ENCODE measurements at places on chromosomes 4 and X.

GRCh38 chrX:85327060-85327333 lies 52.5 kb downstream of the POF1B start:
- DNase-seq, result no peak

GRCh38 chr4:114497116-114497515 lies 101.5 kb upstream of the UGT8 start:
- DNase-seq, result no peak

DNA sequence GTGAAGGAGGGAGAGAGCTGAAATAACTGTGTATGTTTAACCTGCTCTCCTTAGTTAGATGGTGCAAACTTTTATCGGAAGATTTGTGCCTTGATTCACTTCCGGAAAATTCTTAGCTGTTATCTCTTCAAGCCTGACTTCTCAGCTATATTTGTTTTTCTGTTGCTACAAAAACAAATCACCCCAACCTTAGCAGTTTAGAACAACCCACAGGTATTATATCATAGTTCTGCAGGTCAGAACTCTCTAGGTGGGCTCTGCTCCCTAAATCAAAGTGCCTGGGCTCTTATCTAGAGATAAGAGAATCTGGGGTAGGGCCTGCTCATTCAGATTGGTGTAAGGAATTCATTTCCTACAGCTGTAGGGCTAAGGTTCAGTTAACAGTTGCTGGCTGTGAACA lies 15.1 kb upstream of the CEP135 start:
- DNase-seq, result no peak

- no peak for DNase-seq
Observed at GRCh38 chrX:125319646-125320521, at the start of gene TEX13C. TEX13C (plus strand) TSS chrX:125319871; CDS start chrX:125320120, 249 bp downstream.

DNA sequence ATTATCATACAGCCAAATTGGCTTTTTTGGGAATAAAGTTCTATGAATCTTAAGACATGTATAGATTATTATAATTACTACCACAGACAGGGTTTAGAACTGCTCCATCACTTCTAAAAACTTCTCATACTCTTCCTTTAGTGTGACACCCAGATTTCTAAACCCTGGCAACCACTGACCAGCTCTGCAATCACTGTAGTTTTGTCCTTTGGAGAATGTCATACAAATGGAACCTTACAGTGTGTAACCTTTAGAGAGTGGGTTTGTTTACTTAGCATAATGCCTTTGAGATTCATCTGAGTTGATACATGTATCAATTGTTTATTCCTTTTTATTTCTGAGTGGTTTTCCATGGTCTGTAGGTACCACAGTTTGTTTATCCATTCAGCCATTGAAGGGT lies 95.0 kb downstream of the TMEM164 start:
- DNase-seq, result no peak

GRCh38 chr4:77154065-77154464 lies 2.9 kb upstream of the CCNG2 start:
- no peak for DNase-seq

GRCh38 chrX:33434256-33435092 lies 223.1 kb upstream of the DMD start:
- peak; percentile 79 for DNase-seq

DNA sequence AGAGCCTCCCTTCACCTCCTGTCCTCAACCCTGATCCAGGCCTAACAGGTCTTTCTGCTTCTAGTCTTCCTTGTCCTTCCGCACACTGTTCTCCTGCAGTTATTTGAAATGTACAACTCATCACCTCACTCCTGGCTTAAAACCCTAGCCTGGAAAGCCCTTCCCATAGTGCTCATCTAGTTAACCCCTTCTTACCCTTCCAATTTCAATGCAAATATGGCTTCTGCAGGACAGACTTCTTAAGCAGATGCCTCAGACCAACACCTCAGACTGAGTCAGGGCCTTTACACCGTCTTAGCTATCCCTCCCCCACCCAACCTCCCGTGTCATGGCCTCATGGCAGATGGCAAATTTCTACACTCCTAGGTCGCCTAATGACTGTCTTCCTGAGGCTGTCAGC lies 130.4 kb downstream of the BCOR start:
- no peak for DNase-seq

DNA sequence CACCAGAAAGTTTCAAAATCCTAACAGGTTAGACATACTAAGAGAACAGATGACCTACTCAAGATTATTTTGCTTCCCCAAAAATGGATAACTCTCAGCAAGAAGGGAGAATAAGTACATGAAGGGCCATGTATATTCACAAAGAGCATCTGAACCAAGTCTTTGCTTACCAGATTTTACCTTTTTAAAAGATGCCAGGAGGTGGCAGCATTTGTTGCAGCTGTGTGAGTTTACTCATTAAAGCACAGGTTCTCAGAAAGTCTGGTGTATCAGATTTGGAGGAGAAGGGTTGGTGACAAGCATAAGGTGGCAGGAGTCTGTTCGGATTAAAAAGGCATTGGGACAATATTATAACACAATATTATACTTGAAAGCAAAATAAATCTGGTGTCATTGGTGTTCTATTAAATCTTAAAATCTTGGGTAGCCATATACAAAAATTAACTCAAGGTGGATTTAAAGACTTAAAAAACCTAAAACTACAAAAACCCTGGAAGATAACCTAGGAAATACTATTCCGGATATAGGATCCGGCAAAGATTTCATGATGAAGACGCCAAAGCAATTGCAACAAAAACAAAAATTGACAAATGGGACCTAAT lies 51.3 kb upstream of the NFKB1 start:
- DNase-seq, result peak; percentile 87

DNA sequence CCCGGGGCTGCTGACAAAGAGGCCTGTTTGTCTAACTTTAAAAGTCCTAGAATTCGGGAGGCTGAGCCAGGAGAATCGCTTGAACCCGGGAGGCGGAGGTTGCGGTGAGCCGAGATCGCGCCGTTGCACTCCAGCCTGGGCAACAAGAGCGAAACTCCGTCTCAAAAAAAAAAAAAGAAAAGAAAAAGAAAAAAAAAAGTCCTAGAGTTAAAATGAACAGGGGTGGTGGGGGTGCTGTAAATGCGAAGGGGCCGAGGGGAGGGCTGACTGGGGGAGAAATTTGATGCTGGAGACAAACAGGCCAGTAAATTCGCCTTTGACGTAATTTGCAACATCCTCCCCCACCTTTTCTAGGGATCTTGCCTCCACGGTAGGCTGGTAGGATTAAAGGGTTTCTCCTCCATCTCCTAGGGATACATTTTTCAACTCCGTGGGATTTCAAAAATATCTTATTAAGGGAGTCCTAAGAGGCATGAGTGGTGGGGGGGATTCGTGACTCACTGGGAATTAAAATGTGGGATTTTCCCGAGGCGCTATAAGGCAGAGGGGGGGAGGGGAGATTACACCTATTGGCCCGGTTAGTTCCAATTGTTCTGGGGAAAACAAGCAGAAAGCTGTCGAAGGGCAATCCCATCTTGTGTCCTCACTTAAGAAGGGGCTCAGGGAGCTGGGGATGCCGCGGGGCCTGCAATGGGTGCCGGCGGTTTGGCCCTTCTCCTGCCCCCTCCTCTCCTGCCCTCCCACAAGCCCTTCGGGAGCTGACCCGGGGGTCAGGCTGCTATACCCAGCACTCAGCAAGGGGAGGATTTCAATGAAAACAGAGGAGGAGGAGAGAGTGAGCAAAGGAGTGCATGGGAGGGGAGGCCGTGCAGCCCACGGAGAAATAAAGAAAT lies 3.0 kb upstream of the BCOR start:
- DNase-seq, result no peak

DNA sequence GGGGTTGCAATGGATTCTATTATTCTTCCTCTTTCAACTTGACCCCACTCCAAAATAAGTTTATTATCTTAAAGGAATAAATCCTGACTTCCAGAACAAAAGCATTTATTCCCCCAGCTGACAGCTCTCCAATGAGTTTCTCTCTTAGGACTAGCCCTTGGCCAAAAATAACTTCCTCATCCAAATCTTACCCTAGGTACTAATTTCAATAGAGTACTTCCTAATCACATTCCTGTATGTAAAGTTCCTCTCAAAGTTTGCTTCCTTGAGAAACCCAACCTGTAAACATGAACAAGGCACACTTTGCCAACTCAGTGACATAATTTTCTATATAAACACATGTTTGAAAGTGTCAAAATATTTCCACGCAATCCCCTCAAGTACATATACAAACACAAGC lies 671.2 kb upstream of the GALNTL6 start:
- no peak for DNase-seq

DNA sequence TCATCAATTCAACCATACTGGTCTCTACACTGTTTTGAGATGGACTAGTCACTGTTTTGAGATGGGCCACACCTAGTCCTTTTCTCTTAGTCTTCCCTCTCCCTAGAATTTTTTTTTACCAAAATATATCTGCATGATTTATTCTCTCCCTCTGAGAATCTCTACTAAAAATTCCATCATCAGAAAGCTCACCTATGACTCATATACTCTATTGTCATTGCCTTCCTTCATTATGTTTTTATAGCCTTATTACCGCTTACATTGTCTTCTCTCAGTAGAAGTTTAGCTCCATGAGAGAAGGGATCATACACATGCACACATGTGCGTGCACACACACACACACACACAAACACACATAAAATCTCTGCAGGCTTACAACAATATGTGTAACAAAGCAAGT lies 303.6 kb downstream of the PCDH10 start:
- DNase-seq, result no peak

- DNase-seq, result no peak
Observed at GRCh38 chr4:107035819-107036583, at the start of gene DKK2. DKK2 (minus strand) TSS chr4:107036313; CDS start chr4:107035591, 722 bp downstream.

- no peak for DNase-seq
Observed at GRCh38 chr4:173930329-173930967, 353.0 kb downstream of the FBXO8 start.

- no peak for DNase-seq
Observed at GRCh38 chr4:84917869-84918600, 48.5 kb downstream of the WDFY3 start.

- no peak for DNase-seq
Observed at GRCh38 chr4:76177709-76178108, 29.5 kb upstream of the NUP54 start.

DNA sequence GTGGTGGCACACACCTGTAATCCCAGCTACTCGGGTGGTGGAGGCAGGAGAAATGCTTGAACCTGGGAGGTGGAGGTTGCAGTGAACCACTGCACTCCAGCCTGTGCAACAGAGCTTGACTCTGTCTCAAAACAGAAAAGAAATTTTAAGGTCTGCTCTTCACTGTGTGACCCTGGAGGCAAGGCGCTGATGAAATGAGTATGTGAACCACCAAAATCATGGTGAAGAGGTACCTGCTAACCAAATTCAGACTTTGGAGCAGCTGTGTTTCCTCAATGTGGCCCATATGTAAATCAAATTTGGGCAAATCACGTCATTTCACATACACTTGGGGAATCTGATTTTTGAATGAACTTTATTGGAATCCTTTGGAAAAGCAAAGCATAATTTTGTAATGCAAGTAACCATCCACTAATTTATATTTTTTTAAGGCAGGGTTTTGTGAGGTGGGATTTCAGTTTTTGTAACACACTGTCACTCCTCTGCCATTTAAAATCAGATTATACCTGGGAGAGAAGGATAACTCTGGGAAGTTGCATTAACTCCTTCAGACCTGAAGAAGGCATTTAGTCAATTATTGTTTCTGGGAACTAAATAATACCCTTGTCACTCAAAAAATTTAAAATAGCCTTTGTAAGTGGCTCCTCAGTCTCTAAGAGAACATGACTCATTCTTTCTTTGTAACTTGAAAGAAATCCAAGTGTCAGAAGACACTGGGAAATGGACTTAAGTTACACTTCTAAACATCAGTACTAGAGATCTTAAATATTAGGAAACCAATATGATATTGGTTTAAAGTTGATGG lies 24.0 kb downstream of the DOCK11 start:
- peak; percentile 3 for DNase-seq

GRCh38 chr4:143336781-143337599 lies at the start of gene GAB1:
GAB1 (plus strand) TSS chr4:143336876; CDS start chr4:143337189, 313 bp downstream.
- peak; percentile 91 for DNase-seq

- DNase-seq, result peak; percentile 61
Observed at GRCh38 chr4:38967260-38968095, 64.7 kb downstream of the TMEM156 start.

DNA sequence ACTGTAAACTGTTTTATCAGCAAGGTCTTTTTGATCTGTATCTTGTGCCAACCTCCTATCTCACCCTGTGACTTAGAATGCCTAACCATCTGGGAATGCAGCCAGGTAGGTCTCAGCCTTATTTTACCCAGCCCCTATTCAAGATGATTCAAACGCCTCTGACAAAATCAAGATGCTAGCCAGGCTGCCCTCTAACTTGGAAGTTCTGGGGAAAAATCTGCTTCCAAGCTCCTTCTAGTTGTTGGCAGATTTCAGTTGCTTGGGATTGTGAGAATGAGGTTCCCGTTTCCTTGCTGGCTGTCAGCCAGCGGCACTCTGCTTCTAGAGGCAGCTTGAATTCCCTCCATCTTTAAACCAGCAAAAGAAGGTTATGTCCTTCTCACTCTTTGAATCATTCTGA lies 34.7 kb downstream of the LUZP4 start:
- no peak for DNase-seq

- peak; percentile 10 for DNase-seq
Observed at GRCh38 chr4:63728480-63729177, 680.6 kb downstream of the TECRL start.

GRCh38 chr4:120008957-120009356 lies 57.7 kb downstream of the MAD2L1 start:
- DNase-seq, result no peak

- DNase-seq, result no peak
Observed at GRCh38 chrX:129719268-129719667, 19.5 kb upstream of the XPNPEP2 start.

GRCh38 chr4:186107947-186108346 lies 3.4 kb downstream of the FAM149A start:
- no peak for DNase-seq

- no peak for DNase-seq
Observed at GRCh38 chr4:17195461-17196275, 297.2 kb upstream of the LDB2 start.

DNA sequence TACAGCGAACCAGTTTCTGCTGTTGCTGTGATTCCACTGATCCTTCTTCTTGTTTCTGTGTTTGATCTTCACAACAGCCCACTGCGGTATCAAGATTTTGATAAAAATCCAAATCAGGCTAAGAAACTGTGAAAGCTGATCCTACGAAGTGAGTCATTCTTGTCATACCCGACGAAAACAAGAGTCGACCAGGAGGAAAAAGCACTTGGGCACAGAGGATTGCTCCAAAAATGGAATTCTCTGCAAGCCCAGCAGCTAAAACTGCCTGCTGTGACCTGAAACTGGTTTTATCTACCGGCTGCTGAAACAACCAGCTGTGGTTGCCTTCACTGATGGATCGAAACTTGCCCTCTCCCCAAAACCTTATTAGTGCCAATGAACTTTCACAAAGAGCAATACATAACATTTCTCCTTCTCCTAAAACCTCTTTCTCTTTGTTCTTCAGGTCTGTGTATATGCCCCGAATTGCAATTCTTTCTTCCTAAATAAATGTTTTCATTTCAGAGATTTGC lies 607.0 kb upstream of the PRKX start:
- no peak for DNase-seq

- DNase-seq, result no peak
Observed at GRCh38 chr4:39166177-39166576, 16.2 kb upstream of the WDR19 start.

All from OCI-M1 (cell line).